ENCODE measurements at places on chromosomes 1 and 21.

DNA sequence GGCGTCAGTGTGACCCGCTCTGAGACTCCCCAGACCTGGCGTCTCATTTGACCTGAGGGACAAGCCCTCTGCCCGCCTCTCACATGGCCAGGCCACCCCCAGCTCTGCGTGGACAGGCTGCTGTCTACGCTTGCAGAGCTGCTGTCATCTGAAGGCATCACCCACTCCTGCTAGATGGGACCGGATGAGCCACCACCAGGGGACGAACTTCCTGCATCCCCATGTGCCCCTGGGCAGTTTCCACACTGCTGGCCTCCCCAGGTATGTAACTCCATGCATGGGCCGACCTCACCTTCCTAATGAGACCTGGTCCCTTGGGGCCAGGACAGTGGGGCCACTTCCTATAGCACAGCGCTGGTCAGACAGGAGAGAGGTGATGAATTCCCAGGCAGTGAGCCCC lies 121.5 kb downstream of the PSMG1 start:
- no peak for DNase-seq

DNA sequence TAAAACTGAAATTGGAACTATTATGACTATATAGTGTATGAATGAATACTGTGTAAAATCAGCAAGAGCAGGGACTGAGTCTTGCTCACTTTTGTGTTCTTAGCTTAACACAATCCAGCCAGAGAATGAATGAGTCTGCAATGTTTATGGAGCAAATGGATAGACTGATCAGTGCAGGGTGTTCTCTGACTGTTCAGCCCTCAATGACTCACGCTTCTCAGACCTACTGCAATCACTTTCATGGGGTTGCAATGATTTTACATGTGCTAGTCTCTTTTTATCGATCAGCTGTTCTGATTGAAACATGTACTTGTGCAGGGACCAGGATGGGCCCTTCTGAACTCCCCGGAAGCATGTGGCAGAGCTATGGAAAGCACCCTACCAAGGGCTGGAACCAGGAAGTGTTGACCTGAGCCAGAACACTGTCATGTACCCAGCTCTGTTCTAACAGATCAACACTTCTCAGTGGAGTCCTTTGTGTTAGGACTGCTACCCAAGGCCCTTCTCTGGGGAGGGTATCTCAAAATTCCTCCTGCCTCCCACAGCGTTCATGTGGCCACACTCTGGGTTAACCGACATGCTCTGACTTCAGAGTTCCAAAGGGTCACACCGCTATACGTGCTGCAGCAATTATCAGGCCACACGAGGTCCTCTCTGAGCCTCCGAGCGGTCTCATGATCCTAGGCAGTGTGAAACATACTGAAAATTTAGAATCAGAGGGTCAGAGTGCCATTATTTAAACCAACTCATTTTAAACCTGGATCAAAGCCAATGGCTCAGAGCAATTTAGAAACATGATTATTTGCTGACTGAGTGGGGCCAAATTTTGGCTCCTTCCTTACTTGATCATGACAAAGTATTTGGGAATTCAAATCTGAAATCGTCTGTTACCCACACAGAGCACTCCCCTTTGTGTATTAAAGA lies 35.2 kb downstream of the GRIK1 start:
- no peak for DNase-seq

DNA sequence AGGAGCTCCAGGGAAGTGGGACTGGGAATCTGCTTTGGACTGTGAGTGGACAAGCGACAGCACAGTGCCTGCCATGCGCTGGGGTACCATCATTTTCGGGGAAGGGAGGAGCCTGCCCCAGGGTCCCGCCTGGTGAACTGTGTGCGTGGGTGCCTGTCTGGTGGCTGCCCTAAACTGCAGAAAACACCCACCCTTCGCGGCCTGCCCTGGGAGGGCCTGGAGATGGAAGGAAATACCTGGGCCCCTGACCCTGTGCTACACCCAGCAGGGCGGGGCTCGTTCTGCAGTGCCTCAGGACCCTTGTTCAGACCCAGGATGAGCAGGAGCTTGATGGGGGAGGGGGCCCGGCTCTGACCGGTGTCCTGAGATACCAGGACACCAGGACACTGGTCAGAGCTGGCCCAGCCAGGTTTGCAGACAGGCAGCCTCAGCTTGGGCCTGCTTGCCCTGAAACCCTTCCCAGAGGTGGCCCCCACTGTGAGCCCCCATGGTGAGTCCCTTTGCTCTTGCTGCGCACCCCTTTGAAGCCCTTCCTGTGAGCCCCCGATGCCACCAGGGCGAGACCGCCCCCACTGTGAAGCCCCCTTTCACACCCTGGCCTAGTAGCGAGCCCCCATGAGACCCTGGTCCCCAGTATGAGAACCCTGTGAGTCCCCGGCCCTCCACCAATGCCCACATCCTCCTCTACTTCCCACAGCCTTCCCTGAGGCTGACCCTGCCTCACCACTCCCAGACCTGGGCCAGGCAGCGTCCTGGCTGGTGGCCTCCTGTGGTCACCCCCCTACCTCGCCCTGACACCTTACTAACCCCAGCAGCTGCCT lies 2.6 kb downstream of the GJC2 start:
- DNase-seq = no peak

DNA sequence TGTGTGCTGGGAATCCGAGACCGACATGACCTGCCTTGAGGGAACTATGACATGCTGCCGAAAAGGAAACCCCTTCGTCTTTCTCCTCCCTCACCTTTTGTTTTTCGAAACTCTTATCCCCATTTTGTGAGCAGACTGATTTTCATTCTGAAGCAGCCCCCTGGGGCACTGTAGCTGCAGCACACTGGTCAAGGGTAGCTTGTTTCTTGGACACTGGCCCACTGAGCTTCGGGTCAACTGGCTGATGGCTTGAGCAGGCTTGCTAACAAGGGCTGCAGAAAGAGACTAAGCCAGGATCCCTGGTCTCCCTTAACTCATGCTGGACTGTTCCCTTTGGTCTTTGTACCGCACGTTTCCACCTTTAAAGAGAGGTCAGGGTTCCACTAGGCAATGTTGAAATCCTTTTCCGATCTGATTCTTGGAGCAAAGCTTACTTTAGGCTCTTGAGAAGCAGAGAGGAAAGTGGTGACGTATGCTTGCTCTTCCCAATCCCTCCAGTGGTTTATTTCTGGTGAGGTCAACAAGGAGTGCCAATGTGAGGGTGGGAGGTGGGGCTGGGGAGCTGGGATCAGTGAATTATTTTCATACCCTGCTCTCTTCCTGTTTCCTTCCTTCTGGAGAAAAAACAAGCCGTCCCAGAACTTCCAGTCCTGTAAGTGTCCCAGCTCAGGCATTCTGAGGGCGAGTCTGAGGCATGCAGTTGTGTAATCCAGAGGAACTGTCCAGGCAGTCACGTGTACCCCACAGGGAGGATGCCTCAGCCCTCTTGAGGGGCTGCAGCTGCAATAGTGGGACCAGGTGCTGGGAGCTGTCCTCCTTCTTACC lies 7.6 kb downstream of the CYP4B1 start:
- DNase-seq = no peak

DNA sequence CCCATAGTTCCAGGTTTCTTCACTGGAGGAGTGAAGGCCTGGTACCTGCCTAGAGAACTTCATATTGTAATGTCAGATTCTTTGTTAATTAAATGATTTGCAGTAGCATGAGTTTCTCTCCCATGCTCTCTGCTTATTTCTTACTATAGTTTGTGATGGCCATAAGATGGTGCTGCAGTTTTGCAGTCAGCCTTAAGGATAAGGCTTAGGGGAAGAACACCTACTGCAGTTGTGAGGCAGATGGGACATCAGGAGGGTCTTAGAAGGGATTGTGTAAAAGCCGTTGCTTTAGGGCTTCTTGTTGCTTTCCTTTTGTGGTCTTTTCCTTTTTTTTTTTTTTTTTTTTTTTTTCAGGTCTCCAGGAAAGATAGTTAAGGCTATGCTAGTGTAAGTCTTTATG lies 61.8 kb downstream of the MACF1 start:
- DNase-seq = no peak

GRCh38 chr1:210251680-210252490 lies 19.3 kb downstream of the SERTAD4 start:
- no peak for DNase-seq

GRCh38 chr1:54940042-54940441 lies 40.4 kb upstream of the TMEM61 start:
- no peak for DNase-seq

- DNase-seq = no peak
Measured at GRCh38 chr1:21280011-21280471, 10.2 kb downstream of the ECE1 start.

DNA sequence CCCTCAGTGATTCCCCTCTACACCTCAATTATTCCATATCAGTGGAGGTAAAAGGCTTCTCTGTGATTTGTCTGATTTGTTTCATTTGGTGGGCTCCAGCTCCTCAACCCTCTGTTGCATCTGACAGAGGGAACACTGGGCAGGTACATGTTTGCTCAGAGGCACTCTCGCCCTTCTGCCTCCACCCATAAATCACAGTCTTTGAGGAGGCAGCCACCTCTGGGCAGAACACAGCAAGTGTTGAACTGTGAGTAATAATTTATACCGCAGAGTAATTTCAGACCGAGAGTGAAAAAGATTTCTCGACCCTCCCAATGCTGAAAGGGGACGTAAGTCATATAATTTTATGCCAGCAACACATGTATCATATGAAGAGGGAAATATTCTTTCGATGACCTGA lies 330.1 kb upstream of the PBX1 start:
- no peak for DNase-seq

GRCh38 chr1:21366288-21366687 lies 73.6 kb upstream of the NBPF3 start:
- no peak for DNase-seq

GRCh38 chr1:187872550-187872949 lies 1043.8 kb downstream of the PLA2G4A start:
- no peak for DNase-seq

- no peak for DNase-seq
Measured at GRCh38 chr1:64183395-64184002, 19.9 kb upstream of the UBE2U start.

DNA sequence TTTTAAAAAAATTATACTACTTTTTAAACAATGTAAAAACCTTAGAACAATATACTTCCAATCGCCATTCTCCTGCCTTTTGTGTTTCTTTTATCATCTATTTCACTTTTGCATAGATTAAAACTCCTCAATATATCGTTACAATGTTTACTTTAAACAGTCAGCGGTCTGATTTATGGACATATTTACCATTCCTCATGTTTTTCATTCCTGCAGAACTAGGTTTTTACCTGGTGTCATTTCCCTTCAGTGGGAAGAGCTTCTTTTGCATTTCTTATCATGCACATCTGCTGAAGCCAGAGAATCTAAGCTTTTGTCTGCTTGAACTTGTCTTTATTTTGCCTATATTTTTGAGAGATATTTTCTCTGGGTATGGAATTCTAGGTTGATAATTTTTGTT lies 277.4 kb upstream of the PLXNA2 start:
- no peak for DNase-seq

- DNase-seq = no peak
Measured at GRCh38 chr1:97923811-97924210, 3.0 kb upstream of the DPYD start.

- no peak for DNase-seq
Measured at GRCh38 chr1:154802336-154802969, 67.6 kb downstream of the KCNN3 start.

GRCh38 chr1:219049501-219049900 lies 124.2 kb upstream of the LYPLAL1 start:
- DNase-seq = no peak

DNA sequence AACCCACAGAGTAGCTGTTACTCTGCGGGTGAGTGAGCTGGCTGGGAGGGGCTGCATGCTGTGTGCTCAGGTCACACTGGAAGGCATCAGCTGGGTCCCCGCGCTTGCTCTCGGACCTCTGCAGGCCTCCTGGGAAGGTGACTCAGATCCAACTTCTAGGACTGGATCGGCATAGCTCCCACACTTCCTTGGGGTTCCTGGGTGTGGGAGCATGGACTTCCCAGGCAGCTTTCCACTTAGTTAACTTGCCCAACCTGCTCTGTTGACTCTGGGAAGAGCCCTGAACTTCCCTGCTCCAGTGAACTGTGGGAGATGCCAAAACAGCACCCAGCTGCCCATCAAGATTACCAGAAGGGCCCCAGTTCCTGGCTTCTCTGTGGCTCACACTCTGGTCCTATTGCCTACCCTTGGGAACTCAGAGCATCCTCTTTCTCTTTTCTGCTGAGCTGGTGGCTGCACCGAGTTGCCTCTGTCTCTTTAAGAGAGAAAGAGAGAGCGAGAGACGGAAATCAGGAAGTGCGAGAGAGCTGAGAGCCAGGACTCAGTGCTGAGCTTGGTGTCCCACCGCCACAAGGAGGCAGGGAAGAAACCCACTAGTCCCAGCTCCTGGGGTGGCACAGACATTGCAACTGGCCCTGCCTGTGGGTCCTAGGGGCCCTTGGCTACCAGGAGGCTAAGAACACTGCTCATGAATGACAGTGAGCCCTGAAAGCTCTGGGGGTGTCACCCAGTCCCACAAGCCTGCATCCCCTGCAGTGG lies at the start of gene IKBKE:
Gene IKBKE (plus strand): TSS at position 544 of the 759 bp plus-strand sequence. CDS start 2,752 bp downstream, outside the sequence.
- DNase-seq = no peak

DNA sequence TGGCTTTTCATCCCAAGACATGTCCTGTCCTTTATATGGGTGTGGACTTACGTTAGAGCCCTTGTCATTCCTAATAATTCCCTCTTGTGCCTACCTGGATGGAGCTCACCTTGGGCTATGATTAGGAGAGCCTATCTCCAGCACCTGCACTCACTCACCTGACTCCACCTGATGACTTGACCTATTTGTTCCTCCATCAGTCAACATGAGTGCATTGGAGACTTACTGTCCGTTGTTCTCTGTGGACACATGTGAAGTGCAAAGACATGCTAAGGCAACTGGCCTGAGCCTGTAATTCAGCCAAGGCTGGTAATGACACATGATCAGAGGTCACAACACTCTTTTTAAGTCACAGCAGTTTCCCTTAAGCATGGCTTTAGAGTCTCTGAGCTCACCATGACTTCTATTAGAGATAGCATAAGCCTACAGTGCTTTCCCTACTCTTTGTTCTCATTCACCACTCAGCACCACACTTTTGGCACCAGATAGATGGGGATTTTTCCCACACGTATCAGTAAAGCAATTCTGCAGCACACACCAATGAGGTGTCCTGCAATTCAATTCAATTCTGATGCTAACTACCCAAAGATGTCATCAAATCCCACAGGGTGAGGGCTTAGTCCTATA lies 9.4 kb downstream of the KCNE1 start:
- DNase-seq = no peak

- DNase-seq = no peak
Measured at GRCh38 chr1:177128665-177129281, 35.7 kb downstream of the ASTN1 start.

- DNase-seq = no peak
Measured at GRCh38 chr1:6472391-6472790, 6.4 kb upstream of the TNFRSF25 start.

DNA sequence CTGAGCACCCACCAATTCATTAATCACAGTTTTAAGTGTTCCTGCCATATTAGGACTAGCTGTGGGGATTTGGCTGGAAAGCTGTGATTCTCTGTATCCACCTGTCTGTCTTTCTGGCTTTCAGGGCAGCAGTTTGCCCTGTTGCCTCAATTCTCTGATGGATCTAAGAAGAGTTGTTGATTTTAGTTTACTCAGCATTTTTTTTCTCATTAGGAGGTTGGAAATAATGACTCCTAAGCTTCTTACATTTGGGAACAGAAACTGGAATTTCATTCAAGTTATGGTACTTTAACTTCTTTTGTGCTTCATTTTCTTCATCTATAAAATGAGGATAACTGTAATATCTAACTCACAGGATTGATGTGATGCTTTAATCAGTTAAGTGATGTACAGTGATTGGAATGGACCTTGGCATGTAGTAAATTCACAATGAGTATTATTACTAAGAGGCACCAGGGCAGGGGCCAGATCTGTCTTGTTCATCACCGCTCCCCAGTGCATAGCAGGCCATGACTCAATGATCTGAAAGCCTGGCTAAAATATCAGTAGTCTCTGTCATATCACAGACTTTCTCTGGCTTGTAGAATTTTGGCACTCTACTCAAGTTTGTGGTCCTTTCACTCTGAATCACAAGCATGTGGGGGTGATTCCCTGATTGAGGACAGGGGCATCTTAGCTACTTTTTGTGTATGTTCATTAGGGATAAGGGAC lies 51.4 kb upstream of the GREM2 start:
- DNase-seq = no peak
